ENCODE measurements at places on chromosomes 5 and 9.
A peak's percentile ranks its signal among the peaks of the same experiment; 100 is the strongest.

- DNase-seq, result no peak
Observed at GRCh38 chr9:109907400-109907799, 127.4 kb downstream of the PALM2AKAP2 start.

GRCh38 chr5:80711938-80712337 lies 57.2 kb upstream of the DHFR start:
- peak; percentile 19 for DNase-seq

DNA sequence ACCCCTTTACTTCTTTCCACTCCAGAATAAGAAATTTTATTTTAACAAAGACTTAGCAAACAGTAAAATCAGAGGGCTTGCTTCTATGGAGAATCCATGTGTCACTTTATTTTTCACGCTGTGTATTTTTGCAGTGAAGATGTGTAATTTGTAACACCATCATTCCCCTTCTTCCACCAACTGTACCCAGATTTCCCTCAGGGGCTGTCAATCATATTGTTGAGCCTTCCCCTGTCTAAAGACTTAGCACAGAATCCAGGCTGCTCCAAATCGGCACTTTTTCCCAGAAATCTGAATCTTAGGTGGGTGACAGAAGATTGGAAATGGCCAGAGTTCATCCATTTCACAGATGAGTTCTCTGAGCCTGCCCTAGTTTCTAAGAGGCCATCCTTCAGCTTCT lies 115.9 kb downstream of the GNAQ start:
- DNase-seq, result no peak

DNA sequence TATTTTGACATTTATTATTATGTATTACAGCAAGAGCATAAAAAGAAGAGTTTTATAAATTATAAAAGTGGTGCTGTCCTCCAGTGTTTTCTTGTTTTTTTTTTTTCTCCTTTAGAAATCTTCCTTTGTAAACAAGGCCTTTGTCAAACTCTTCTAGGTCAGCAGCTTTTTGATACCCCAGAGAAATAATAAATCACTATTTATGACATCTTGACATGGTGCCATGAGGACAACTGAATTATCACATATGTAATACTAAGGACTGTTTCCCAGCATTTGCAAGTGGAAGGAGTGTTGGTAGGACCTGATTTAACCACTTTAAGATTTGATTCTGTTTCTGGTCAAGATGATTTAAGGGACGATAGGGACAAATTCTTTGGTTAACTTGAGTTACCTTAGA lies 4.6 kb downstream of the SMARCA2 start:
- no peak for DNase-seq

- peak; percentile 86 for DNase-seq
Observed at GRCh38 chr5:137095597-137095996, 403.5 kb downstream of the SPOCK1 start.

DNA sequence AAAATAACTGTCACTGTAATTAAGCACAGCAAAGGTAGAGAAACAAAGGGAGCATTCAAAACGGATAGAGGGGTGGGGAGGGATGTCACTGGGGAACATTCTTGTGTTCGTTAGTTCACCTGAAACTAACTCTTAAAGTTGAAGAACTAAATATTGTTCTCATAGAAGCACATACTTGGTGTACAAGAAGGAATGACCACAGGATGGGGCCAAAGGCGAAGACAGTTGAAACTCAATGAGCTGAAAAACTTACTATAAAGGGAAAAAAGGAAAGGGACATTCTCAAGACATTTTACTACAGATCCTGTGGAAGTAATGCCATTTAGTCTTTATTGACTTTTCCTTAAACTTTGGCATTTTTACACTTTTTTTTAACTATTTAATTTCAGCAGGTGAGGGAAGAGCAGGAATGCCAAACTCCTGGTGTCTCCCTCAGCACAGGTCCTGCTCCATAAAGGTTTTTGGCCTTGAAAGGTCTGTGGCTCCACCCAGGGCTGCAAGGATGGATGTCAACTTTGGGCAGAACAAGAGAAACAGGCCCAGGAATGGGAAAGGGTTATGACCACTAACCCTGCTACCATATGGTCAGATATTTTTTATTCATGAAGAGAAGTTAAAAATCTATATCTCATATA lies 197.6 kb upstream of the RASA1 start:
- peak; percentile 73 for DNase-seq

- no peak for DNase-seq
Observed at GRCh38 chr5:66222455-66222854, 78.4 kb downstream of the SREK1 start.

GRCh38 chr9:110266795-110267194 lies 10.5 kb upstream of the TXN start:
- DNase-seq, result no peak

DNA sequence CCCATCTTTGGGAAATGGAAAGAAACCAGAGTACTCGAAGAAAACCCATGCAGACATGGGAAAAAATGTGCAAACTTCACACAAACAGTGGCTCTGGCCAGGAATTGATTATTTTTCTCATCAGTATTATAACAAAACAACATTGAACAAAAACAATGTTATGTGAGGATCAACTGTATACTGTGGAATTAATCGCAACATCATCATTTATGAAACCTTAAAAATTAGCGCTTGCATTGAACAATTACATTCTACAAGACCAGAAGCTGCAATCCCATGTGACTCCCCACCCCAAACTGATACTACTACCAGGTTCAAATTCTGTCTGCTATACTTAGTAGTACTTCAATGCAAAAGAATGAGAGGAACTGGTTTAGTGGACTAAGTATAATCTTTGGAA lies 390.7 kb upstream of the PIK3R1 start:
- DNase-seq, result no peak

DNA sequence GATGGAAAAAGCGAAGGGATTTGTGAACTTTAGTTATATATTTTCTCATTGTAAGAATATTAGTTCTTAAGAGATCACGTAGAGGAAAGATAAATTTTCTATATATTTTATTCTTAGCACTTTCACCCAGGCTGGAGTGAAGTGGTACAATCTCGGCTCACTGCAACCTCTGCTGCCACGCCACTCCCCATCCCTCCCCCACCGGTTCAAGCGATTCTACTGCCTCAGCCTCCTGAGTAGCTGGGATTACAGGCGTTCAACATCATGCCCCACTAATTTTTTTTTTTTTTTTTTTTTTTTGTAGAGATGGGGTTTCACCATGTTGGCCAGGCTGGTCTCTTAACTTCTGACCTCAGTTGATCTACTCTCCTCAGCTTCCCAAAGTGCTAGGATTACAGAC lies 42.6 kb downstream of the RAB24 start:
- DNase-seq, result no peak

GRCh38 chr5:32828492-32828891 lies 117.4 kb downstream of the NPR3 start:
- DNase-seq, result no peak

DNA sequence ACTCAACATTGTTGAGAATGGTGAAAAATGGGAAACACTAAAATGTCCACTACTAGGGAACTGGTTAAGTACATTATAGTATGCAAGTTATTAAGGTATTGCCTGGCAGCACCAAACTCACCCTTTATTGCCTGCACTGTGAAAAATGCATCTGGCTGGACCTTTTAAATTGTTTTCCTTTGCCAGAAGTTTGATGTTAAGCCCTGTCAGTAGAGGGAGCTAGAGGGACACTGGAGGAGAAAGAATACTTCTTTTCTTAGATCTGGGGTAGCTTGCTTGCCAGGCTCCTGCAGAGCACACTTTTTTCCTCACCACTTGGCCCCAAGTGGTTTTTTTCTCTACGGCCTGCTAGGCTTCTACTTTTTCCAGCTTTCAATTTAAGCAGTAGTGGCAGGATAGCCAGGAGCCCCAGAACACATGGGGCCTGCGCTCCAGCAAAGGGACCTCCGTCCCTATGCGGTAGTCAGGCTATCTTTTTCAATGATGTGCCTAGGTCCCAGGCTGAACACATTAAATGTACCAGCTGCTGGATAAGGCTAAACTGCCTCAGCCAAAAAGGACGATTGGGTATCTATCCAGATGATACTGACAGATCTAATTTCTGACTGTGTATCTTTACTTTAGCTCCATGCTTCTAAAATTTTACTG lies 8.0 kb upstream of the HABP4 start:
- DNase-seq, result no peak

DNA sequence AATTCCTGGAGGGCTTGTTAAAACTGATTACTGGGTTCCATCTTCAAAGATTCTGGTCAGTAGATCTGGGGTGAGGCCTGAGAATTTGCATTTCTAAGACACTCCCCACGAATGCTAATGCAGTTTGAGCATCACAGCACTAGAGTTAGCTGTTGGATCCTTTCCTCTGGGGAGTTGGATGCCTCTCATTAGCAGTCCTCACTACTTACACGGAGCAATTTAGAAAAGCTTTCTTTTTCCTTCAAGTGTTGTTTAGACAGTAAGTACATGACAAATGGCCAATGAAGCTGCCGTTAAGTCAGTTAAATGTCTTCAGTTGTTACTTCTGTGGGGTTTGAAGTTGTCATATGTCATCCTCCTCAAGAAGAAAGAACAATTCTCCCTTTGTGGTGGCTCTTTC lies 74.9 kb upstream of the HMHB1 start:
- DNase-seq, result no peak

- DNase-seq, result no peak
Observed at GRCh38 chr5:169650701-169651331, 13.7 kb downstream of the DOCK2 start.

GRCh38 chr5:6043491-6044310 lies 334.6 kb downstream of the MED10 start:
- DNase-seq, result no peak

- DNase-seq, result no peak
Observed at GRCh38 chr5:139901986-139902385, 106.4 kb downstream of the PSD2 start.

DNA sequence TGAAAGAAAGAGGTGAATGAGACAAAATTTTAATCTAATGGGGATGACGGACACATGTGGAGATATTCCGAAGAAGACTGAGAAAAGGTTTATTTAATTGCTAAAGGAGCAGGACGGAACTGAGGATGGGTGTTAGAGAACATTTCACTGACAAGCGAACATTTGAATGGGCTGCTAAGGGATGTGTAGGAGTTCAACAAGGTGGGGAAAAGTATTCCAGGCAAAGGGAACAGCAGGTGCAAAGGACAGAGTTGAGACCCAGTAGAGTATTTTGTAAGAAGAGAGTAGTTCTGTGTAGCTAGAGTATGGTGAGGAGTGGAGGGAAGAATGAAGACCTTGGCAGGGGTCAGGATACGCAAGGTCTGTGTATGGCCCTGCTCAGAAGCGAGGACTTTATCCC lies 47.4 kb upstream of the FRRS1L start:
- no peak for DNase-seq

- DNase-seq, result no peak
Observed at GRCh38 chr5:143980506-143980905, 168.5 kb downstream of the HMHB1 start.

- DNase-seq, result peak; percentile 79
Observed at GRCh38 chr5:77101298-77101697, 14.2 kb upstream of the ZBED3 start.
